ENCODE measurements at places on chromosomes 3 and 15. TPM values are rescaled to one million over a fixed set of nuclear protein-coding genes. Genes with fewer than 3 reads are reported as not detected.

LMCD1 gene
- total RNA-seq: 1.3 TPM

- DNase-seq: no peak
Measured at GRCh38 chr3:43185274-43185982, 79.5 kb upstream of the POMGNT2 start.

TICRR gene
- 10.1 TPM for total RNA-seq

PLCH1 gene
- total RNA-seq: 0.53 TPM
